ENCODE measurements at places on chromosomes 6 and 20.

DNA sequence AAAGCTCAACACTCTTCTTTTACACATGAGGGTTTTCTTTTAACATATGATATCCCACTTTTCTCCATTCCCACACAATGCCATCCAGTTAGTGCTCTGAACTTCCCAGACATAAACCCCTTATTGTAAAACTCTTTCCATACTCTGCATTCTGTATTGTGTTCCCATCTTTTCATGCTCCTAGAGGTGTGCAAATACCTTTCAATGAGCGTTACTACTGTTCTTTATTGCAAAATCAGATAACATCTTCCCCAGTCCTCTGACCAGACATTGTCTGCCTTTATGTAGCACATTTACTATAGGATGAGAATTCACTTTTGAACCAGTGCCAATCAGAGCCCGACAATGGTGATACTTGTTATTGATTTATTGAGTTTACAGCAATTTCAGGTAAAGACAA is 296.2 kb downstream of the GRIK2 start:
- DNase-seq = no peak

DNA sequence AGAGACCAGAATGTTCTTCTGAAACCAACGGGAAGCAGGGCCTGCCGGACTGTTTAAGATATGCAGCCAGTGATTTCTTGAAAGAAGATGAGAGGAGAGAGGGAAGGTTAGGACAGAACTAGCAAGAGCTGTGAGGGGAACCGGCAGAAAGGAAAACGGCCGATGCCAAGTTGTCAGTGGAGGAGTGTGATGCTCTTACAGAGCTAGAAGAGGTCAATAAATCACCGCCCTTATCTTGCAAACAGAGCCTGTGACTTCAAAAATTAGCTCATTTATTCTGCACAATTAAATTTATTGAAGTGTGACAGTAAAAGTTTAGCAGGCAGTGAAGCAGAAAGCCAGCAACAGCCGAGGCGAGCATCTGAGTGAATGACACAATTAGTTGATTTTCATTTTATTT is 509.5 kb upstream of the ID4 start:
- no peak for DNase-seq

DNA sequence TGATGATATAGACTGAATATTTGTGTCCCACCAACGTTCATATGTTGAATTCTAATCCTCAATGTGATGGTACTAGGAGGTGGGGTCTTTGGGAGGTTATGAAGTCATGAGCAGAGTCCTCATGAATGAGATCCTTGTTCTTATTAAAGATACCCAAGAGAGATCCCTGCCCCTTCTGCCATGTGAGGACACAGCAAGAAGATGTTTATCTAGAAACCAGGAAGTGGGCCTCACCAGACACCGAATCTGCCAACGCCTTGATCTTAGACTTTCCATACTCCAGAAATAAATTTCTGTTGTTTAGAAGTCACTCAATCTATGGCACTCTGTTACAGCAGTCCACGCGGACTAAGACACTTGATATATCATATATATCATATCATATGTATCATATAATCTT is 67.7 kb upstream of the GCM1 start:
- no peak for DNase-seq

DNA sequence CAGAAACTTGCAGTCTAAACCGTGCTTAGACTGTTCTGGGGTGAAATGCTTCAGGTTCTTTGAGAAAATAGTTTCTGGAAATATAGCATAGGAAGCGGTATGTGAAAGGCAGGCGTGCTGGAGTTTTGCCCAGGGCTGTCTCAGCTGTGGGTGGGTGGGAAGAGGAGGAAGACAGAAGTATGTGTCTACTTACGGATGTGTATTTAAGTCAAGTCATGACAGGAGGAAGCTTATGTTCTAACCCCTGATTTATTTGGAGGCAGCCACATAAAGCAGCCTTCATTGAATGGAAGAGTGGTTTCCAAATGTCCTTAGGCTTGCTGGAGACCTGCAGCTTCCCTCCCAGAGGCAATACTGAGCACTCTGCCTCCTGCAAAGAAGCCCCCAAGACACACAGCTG is 345.8 kb upstream of the PRND start:
- DNase-seq = no peak

GRCh38 chr20:36082315-36082915 is 72.1 kb upstream of the EPB41L1 start:
- DNase-seq = no peak

DNA sequence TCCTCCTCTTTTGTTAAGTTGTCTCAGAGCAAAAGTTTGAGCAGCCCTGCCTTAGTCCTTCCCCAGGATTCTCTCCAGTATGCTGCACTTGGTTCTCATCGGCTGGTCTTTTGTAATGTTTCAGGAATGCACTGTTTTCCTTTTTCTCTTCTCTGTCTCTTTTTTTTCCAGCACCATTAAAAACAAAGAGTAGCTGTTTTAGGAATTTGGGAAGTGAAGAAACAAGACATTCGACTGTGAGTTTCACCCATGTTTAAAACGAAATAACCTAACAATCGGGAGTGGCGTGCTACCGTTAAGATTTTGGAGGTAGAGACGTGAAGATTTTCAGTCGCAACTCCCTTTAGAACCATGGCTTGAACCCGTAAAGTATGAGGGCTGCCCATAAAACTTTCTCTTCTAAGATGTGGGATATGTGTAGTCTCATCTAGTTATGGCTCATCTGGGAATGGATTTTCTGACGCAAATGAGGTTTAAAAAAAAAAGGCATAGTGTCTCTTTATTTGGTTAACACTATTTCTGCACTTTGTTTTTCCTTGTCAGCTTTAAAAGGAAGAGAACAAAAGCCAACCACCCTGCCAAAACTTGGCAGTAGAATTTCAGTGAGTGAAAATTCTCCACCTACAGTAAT is 35.9 kb upstream of the RAB23 start:
- DNase-seq = no peak

DNA sequence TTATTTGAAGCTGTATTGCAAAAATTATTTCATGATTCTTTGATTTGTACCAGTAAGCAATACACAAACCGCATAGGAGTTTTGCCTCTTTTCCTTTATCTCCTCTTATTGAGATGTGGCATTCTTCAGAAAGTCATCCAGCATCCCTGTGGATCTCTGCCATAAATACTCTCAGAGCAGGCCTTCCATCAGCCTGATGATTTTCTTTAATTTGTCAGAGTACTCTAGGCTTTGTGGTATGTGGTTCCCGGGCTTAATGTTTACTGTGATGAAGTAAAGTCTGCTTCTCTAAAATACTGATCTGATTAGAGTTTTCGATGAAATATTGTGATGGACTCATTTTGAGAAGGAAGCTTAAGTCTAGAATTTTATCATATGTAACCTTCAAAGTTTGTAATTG is 31.1 kb upstream of the SLC35D3 start:
- DNase-seq = no peak

DNA sequence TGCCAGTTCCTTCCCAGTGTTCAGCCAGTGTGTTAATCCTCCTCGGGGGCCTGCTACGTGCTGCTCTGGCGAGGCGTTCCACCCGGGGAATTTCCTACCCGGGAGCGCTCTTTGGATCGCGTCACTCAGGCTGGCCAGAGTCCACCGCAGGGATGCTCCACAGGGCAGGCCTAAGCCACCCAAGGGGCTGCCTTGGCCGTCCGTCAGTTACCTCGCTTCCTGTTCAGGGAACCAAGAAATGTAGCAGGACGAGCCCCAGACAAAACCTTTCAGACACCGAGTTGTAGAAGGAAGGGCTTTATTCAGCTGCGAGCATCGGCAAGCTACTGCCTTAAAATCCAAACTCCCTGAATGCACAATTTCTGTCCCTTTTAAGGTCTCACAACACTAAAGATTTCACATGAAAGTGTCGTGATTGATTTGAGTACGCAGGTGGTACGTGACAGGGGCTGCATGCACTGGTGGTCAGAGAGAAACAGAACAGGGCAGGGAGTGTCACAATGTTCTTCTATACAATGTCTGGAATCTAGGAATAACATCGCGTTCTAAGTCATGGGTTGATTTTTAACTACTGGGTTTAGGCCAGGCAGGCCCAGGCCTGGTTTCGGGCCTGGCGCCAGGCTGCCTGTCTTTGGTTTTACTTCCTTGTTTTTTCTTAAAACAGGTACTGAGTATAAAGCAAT is 15.7 kb upstream of the POU5F1 start:
- no peak for DNase-seq

DNA sequence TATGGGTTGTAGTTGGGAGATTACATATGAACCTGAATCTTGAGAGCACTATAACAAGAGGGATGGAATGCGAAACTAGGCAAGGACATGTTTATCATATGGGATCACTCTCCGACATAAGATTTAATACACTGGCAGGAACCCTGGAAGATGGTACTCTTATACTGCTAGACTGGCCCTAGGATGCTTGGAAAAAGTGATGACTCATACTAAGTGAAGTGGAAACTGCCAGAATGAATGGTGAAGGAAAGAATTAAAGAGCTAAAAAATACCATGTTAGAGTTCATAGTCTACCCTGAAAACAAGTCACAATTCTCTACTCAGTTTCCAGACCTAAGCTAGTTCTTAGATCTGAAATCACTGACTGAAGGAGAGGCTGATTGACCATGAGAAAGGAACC is 45.5 kb upstream of the THEMIS start:
- no peak for DNase-seq

DNA sequence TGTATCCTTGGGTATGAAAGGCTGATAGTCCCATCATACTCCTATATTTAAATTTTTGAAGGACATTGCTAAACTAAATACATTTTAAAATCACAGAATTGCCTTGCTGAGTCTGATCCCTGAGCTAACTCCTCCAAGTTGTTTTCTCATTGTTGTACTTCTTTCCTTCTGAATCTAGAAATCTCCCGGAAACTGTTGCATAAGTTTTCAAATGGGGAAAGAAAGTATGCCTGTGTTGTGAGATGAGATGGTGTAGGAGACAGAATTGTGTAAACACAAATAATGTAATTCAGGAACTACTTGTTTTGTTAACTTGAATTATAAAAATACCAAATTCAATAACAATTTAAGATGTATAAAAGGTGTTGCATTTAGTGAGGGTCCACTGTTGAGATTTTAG is 7.3 kb downstream of the PNRC1 start:
- no peak for DNase-seq

GRCh38 chr6:112254921-112255320 is 554 bp upstream of the LAMA4 start:
- no peak for DNase-seq

DNA sequence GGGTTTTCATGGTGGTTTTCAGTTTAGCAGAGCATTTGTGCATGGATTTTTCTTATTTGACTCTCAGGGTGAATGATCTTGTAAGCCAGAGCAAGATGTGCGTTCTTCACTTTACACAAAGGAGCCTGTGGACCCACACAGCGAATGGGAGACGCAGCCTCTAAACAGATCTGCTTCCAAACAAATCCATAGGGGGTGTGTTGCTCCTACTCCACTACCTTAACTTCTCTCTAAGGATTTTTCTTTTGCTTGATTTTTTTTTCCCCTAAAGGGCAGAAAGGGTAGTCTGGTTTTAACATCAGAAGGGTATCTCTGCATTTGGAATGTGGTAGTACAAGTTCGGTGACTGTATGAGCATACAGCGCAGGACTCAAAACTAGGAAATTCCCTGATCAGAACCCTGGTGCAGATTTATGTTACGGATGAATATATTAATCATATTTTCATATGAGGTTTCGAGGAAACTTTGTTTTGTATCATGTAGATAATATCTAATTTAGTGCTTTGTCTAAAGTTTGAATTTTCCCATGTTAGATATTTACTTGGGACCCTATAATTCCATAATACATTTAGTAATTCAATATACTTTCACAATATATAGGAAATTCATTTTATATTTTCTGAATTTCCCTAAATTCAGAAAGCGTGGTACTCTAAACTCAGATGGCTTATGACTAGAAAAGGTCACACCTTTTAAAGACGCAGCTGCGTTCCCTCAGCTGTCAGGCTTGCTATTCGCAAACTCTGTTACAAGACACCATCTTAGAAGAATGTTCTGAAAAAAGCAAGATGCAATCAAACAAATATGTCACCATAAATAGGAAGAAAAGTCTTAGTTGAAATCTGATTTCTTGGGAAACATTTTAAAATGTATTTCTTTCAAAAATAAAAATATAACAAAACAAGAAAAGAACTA is 196.9 kb downstream of the TMEM242 start:
- no peak for DNase-seq

GRCh38 chr6:1916334-1917070 is 306.8 kb downstream of the FOXC1 start:
- no peak for DNase-seq

GRCh38 chr6:24606200-24606930 is 39.6 kb downstream of the KIAA0319 start:
- no peak for DNase-seq

DNA sequence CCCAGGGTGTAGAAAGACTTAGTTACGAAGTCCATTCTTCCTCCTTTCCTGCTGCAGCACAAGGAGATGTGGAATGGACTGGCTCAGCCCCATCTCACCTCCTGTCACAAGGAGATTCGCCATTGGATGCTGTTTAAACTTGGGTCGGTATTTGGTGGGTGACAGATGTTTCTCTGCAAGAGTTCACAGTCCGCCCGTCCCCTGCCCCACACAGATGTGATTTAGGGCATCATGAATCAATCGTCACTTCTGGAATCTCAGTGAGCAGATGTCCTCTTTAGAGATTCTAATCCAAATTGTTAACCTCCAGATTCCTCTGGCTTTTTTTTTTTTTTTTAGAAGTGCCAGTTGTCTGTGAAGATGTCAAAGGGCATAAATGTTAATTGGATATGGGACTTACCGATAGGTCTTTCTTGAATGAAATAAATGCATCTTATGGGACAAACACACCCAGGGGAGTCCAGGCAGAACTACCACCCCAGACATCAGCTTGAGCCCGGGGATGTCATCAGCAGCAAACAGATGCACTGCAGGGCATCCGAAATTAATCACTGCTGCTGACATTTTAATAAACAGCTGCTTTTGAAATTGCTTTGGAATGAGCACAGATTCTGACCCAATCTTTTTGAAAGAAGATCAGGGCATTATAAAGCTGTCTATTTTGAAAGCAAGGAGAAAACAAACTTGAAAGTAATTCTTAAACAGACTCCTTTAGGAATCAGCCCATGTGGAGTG is 117.6 kb upstream of the CDH4 start:
- DNase-seq = no peak

DNA sequence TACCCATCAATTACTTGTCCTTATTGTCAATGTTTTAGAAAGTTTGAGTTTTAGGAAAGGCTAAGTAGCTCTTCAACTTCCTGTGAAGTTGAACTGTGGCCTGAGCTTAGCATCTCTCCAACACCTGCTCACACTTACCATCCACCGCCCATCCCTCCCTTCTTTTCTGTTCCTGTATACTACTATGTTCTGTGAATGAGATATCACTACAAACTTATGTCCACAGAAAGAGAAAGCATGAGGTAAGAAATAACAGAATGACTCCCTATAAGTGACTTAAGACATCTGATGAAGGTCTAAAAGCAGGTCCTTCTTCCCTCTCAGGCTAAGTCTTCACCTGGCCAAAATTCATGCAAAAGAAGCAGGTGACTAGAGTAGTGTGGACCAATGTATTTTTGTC is 246.3 kb upstream of the PREP start:
- no peak for DNase-seq

GRCh38 chr6:130787726-130788500 is 39.3 kb upstream of the SMLR1 start:
- no peak for DNase-seq
